ENCODE measurements at places on chromosomes 4 and X. TPM values are rescaled to one million over a fixed set of nuclear protein-coding genes. Genes with fewer than 3 reads are reported as not detected.

GRCh38 chrX:58025979-58026378 is 115.7 kb upstream of the ZXDA start:
- H3K27ac ChIP-seq: no peak overlapping the region
- no peak overlapping the region for H3K4me3 ChIP-seq
- no peaks in the 10 kb centered on the region for H3K4me1 ChIP-seq
- DNase-seq: no peak

Gene RHOXF1
- not detected for total RNA-seq

Gene USP17L17
- total RNA-seq: not detected

- no peak for DNase-seq
- no peak overlapping the region for H3K4me3 ChIP-seq
- no peaks in the 10 kb centered on the region for H3K4me1 ChIP-seq
- H3K36me3 ChIP-seq: no peaks in the 10 kb centered on the region
Measured at GRCh38 chr4:67714248-67714583, 13.3 kb upstream of the UBA6 start.

DNA sequence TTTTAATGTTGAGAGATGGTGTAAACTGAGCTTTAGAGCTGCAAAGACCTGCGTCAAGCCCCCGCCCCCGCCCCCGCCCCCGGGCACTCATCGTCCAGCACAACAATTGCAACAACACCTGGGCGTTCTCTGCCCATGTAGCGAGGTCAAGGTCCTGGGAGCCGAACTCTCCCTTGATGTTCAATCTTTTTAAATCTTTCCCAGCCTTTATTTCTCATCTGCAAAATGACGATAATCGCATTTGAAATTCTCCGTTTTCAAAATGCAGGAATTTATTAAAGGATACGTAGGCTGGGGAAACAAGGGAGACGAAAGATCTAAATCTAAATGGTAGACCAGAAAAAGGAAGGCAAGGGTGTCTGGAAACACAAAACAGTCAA is 648 bp upstream of the MSMO1 start:
- no peaks in the 10 kb centered on the region for H3K27me3 ChIP-seq
- no peak for DNase-seq
- peaks cover 7% of the 10 kb centered on the region for H3K4me1 ChIP-seq
- H3K27ac ChIP-seq: peak overlapping the region; percentile 87
- peak overlapping the region; percentile 83 for H3K4me3 ChIP-seq

- no peaks in the 10 kb centered on the region for H3K4me1 ChIP-seq
- no peaks in the 10 kb centered on the region for H3K27me3 ChIP-seq
- H3K4me3 ChIP-seq: no peak overlapping the region
- DNase-seq: no peak
- H3K36me3 ChIP-seq: peaks cover 8% of the 10 kb centered on the region
Measured at GRCh38 chrX:71241301-71241700, 12.6 kb downstream of the ZMYM3 start.

DNA sequence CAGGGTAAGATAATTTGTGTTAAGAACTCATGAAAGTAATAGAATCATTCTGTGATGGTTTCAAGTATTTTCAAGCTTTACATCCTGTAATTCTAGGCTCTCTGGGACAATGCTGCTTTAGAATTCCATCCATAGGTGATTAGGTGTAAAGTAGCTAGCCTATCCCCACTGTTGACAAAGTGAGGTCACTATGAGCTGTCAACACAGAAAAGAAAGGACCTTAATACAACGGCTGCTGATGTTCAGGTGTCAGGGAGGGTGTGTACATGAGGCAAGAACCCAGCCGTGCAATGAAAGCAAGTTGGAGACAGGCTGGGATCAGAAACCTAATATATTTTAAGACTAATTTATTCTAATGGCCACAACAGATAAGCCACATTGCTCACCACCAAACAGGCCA is 36.8 kb upstream of the SH3RF1 start:
- no peak overlapping the region for H3K4me3 ChIP-seq
- H3K27me3 ChIP-seq: no peaks in the 10 kb centered on the region
- H3K36me3 ChIP-seq: no peaks in the 10 kb centered on the region
- DNase-seq: no peak
- H3K27ac ChIP-seq: no peak overlapping the region

- no peak overlapping the region for H3K4me3 ChIP-seq
- H3K4me1 ChIP-seq: no peaks in the 10 kb centered on the region
- no peaks in the 10 kb centered on the region for H3K36me3 ChIP-seq
- no peaks in the 10 kb centered on the region for H3K27me3 ChIP-seq
Measured at GRCh38 chrX:48025561-48025960, 18.8 kb downstream of the SPACA5 start.

Gene ADRA2C
- 232 TPM for total RNA-seq

GRCh38 chrX:97328853-97329390 is 445.2 kb downstream of the RPA4 start:
- H3K27me3 ChIP-seq: no peaks in the 10 kb centered on the region
- no peak overlapping the region for H3K27ac ChIP-seq
- no peak for DNase-seq
- H3K4me1 ChIP-seq: no peaks in the 10 kb centered on the region
- no peak overlapping the region for H3K4me3 ChIP-seq

DNA sequence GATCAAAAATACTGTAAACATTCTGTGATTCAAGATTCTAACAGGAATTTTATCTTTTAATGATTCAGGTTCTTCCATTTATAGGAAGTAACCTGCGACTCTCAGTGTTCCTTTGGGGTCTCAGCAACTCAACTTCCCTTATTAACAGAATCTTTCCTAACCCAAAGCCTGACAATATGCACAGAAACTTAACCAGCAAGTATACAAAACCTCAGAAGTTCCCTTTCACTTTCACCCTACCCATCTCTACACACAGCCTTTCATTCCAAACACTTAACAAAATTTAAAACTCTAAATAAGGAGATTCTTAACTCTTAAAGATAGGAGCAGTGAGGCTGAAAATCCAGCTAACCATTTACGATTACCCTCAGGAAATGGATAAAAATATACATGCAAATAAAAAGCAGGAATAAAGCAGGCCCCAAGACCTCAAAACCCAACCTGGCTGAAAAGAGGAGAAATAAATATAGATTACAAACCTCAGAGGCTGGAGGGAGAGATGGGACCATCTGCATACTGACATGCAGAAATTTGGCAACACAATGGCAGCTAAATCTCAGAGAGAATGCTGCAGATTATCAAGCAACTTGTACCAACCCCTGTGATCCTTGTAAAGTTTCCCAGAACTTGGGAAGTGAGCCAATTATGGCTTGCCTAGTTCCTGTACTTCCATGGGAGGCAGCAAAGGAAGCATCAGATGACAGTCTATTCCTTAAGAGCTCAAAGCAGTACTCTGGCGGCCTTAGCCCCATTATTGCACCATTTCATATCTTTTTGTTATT is 101.0 kb downstream of the ATP11C start:
- DNase-seq: no peak
- H3K27ac ChIP-seq: no peak overlapping the region
- H3K36me3 ChIP-seq: no peaks in the 10 kb centered on the region
- no peaks in the 10 kb centered on the region for H3K27me3 ChIP-seq
- no peak overlapping the region for H3K4me3 ChIP-seq
- peaks cover 16% of the 10 kb centered on the region for H3K4me1 ChIP-seq

- no peaks in the 10 kb centered on the region for H3K36me3 ChIP-seq
- H3K27ac ChIP-seq: no peak overlapping the region
- no peaks in the 10 kb centered on the region for H3K27me3 ChIP-seq
- H3K4me3 ChIP-seq: no peak overlapping the region
Measured at GRCh38 chr4:7383266-7383665, 51.5 kb downstream of the PSAPL1 start.

- H3K36me3 ChIP-seq: no peaks in the 10 kb centered on the region
- no peak overlapping the region for H3K27ac ChIP-seq
- no peaks in the 10 kb centered on the region for H3K27me3 ChIP-seq
- peaks cover 14% of the 10 kb centered on the region for H3K4me1 ChIP-seq
- H3K4me3 ChIP-seq: no peak overlapping the region
Measured at GRCh38 chr4:26787461-26788340, 72.9 kb upstream of the STIM2 start.

Gene ZNF827
- 41.4 TPM for total RNA-seq

GRCh38 chr4:125266901-125267604 is 47.7 kb upstream of the FAT4 start:
- H3K27ac ChIP-seq: no peak overlapping the region
- H3K27me3 ChIP-seq: no peaks in the 10 kb centered on the region
- no peak for DNase-seq
- peaks cover 3% of the 10 kb centered on the region for H3K4me1 ChIP-seq

- no peak overlapping the region for H3K4me3 ChIP-seq
- peaks cover 2% of the 10 kb centered on the region for H3K36me3 ChIP-seq
- H3K27me3 ChIP-seq: no peaks in the 10 kb centered on the region
Measured at GRCh38 chr4:147994076-147994475, 262.2 kb downstream of the ARHGAP10 start.

DNA sequence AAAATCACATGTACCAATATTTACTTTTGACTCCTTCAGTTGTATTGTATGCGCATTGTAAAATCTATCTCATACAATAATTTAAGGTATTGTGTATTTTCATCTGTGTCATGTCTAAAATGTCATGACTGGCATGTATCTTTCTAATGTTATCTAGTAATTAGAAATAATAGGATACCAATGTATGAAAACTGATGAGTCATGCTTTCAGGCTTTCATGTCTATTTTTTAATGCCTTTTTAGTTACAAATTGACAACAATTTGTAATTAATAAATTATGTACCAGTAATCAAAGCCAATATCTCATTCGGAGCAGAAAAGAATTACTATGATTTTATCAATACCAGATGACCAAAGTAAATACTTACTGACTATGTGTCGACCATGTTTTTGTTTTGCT is 107.7 kb downstream of the GALNTL6 start:
- H3K27ac ChIP-seq: no peak overlapping the region
- no peaks in the 10 kb centered on the region for H3K4me1 ChIP-seq
- no peak overlapping the region for H3K4me3 ChIP-seq
- no peaks in the 10 kb centered on the region for H3K36me3 ChIP-seq
- no peaks in the 10 kb centered on the region for H3K27me3 ChIP-seq
- DNase-seq: no peak

GRCh38 chrX:38236901-38237615 is 16.4 kb upstream of the SRPX start:
- no peaks in the 10 kb centered on the region for H3K4me1 ChIP-seq
- no peaks in the 10 kb centered on the region for H3K36me3 ChIP-seq
- no peak overlapping the region for H3K4me3 ChIP-seq
- no peaks in the 10 kb centered on the region for H3K27me3 ChIP-seq
- no peak overlapping the region for H3K27ac ChIP-seq

DNA sequence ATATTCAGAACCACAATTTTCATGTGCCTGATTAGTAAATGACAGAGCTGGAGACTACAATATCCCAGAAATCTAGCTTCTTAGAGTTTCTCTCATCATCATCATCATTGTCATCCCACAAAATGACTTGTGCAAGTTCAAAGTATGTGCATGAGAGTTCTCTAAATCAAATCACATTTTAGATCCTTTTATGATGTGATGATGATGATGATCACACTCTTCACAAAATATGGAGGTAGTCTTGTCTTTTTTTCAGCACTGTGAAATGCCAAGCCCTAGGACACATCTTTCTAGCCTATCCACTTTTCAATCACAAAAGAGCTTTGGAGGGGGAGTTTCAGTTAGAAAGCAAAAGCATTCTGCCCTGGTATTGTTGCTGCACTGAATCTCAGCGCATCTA is 7.4 kb downstream of the MBNL3 start:
- no peaks in the 10 kb centered on the region for H3K4me1 ChIP-seq
- DNase-seq: no peak
- no peak overlapping the region for H3K4me3 ChIP-seq
- H3K36me3 ChIP-seq: no peaks in the 10 kb centered on the region
- no peaks in the 10 kb centered on the region for H3K27me3 ChIP-seq
- peak overlapping the region; percentile 38 for H3K27ac ChIP-seq

DNA sequence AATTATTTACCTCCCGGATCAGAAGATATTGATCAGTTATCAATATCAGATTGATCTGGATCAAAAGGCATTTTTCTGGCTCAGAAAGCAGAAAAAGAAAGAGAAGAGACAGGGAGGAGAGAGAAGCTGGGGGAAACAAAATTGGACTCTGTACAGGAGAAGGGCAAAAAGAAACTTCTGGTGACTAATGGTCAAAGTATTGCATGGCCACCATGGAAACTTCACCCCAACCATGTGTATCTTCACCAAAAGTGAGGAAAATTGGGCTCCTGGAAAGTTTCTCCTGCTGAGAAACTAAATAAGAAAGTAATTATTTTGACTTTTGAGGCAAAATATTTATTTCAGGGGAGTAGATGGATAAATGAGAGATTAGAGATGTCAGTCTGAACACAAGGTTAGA is 33.9 kb downstream of the RNF150 start:
- H3K4me3 ChIP-seq: no peak overlapping the region
- no peaks in the 10 kb centered on the region for H3K36me3 ChIP-seq
- H3K4me1 ChIP-seq: peaks cover 4% of the 10 kb centered on the region
- DNase-seq: no peak
- H3K27ac ChIP-seq: no peak overlapping the region

DNA sequence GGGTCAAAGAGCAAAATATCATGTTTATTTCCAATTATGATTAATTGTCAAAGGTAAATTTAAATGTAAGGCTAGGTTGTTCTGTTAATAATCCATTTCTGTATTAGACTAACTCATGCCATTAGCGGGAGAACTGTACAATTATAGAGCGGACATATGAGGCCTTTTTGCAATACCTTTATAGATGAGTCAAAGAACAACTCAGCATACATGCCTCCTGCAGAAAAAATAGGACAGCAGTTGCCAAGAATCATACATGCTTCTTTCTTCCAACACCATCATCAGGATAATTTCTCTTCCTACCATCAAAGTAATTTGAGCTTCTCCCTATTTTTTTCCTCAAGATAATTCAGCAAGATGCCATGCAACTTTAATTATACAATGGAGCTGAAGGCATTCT is 917.8 kb downstream of the ADGRL3 start:
- no peak for DNase-seq
- H3K4me3 ChIP-seq: no peak overlapping the region
- no peak overlapping the region for H3K27ac ChIP-seq
- H3K27me3 ChIP-seq: no peaks in the 10 kb centered on the region
- H3K4me1 ChIP-seq: no peaks in the 10 kb centered on the region

Gene PFKFB1
- total RNA-seq: not detected

Gene NLRP2B
- 0.14 TPM for total RNA-seq

GRCh38 chr4:36283912-36284465 is 2.6 kb downstream of the DTHD1 start:
- H3K4me3 ChIP-seq: no peak overlapping the region
- no peak overlapping the region for H3K27ac ChIP-seq
- H3K36me3 ChIP-seq: no peaks in the 10 kb centered on the region
- H3K27me3 ChIP-seq: no peaks in the 10 kb centered on the region

DNA sequence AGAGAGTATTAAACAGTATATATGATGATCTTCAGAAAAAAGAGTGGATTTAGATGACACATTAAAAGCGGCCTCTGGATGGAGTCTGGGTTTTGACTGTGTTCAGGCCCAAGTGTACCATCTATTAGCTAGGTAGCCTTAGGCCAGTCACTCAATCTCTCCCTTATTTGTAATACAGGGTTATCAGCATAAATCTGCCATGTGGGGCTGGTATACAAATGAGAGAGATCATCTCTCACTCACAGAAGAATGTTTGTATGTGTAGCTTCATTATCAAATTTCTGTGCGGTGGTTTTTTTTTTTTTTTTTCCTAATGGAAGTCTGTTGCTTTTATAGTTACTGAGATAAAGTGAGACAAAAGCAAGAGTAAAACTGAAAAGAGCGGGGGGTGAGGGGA is 12.7 kb downstream of the SLC2A9 start:
- no peak overlapping the region for H3K4me3 ChIP-seq
- H3K27ac ChIP-seq: no peak overlapping the region
- H3K4me1 ChIP-seq: peaks cover 34% of the 10 kb centered on the region
- H3K27me3 ChIP-seq: no peaks in the 10 kb centered on the region

GRCh38 chr4:85402371-85402770 is 72.6 kb upstream of the ARHGAP24 start:
- H3K27ac ChIP-seq: no peak overlapping the region
- DNase-seq: no peak
- H3K4me3 ChIP-seq: no peak overlapping the region
- H3K36me3 ChIP-seq: no peaks in the 10 kb centered on the region

Gene CENPVL1
- total RNA-seq: not detected

- H3K27me3 ChIP-seq: no peaks in the 10 kb centered on the region
- no peaks in the 10 kb centered on the region for H3K36me3 ChIP-seq
- peak overlapping the region; percentile 6 for H3K27ac ChIP-seq
- DNase-seq: no peak
Measured at GRCh38 chr4:156830351-156830750, 141.2 kb downstream of the PDGFC start.
